Islet precursor cell (in vitro differentiated cells): ENCODE measurements at places on chromosomes 2 and 18.

DNA sequence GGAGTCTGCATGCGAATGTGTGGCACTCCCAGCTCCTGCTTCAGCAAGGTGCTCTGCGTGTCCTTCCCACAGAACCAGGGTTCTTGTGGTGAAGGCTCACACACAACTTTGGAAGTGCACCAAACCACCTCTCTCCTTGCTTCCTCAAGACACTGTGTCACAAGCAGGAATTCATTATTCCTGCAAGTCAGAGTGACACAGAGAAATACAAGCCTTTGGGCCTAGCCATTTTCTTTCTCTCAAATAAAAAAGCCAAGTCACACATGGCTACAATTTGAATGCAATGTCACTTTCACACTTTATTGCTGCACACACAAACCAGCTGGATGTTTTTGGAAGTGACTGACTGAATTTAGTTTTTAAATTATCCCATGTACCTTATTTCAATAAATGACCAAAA lies 30.1 kb upstream of the THOC1 start:
- no peak for DNase-seq

GRCh38 chr2:53130441-53130943 lies 637.1 kb upstream of the CHAC2 start:
- DNase-seq: no peak

- DNase-seq: peak; percentile 73
Measured at GRCh38 chr2:88024509-88024908, 8.2 kb upstream of the RNU2-63P start.

GRCh38 chr2:133627741-133628140 lies 59.5 kb upstream of the NCKAP5 start:
- no peak for DNase-seq

GRCh38 chr2:36446294-36446693 lies 90.7 kb downstream of the CRIM1 start:
- DNase-seq: no peak

DNA sequence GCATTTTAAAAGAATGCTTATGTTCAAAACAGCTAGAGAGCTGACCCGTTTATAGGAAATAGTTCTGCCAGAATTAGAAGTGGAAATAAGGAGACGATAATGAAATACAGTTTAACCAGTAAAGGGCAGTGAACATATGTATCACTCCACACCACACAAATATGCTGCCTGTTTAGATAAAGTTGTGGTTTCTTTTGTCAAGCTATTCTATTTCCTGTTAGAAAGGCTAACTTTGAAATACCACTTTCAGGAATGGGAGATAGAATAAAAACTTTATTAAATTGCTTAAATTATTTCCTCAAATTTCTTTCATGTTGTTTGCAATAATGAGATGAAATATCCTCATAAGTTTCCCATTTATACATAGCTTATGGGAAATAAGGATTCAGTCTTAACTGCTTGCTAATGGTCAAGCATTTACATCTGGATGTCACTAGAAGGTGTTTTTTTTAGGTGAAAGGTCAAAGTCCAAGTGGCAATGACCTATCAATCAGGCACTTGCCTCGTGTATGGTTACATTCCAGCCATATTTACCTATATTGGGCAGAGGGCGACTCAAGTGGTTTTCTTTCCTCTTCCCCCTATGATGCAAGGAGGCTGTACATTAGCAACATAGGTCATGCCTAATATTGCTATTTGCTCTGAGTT lies 148.9 kb downstream of the ZEB2 start:
- no peak for DNase-seq
